ENCODE measurements at places on chromosomes 12 and 14. TPM values are rescaled to one million over a fixed set of nuclear protein-coding genes. Genes with fewer than 3 reads are reported as not detected.

Gene VWF
- total RNA-seq: under 0.01 TPM

Gene TTLL5
- total RNA-seq: 29.6 TPM

Gene SPTB
- under 0.01 TPM for total RNA-seq

DNA sequence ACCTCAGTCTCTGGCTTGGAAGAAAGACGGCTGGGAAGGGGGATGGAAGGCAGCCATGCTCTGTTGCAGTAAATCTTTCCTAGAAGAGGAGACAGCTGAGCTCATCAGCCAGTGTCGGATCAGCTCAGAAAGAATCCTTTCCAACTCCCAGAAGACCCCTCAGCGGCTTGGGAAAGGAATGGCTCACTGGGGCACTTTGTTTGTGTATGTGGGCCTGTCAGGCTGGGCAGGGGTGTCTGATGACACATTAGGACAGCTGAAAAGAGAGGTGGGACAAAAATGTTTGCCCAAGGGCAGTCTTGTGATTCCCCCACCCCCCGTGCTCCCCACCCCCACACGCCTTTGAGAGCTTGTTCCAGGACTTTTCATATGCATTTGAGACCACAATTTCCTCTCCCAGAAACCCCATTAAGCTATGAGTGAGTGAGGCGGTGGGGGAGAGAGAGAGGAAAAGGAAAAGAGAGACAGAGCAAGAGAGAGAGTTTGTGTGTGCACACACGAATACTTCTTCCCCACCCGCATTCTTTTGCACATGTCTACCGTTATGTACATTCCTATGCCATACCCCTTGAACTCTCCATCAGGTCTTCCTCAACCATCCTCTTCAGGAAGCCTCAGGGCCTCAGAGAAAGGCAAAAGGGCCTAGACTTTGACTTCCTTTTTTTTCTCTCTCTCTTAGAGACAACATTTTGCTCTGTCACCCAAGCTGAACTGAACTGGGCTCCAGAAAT, 198.9 kb downstream of the ZFP36L1 start:
- no peak for DNase-seq

DNA sequence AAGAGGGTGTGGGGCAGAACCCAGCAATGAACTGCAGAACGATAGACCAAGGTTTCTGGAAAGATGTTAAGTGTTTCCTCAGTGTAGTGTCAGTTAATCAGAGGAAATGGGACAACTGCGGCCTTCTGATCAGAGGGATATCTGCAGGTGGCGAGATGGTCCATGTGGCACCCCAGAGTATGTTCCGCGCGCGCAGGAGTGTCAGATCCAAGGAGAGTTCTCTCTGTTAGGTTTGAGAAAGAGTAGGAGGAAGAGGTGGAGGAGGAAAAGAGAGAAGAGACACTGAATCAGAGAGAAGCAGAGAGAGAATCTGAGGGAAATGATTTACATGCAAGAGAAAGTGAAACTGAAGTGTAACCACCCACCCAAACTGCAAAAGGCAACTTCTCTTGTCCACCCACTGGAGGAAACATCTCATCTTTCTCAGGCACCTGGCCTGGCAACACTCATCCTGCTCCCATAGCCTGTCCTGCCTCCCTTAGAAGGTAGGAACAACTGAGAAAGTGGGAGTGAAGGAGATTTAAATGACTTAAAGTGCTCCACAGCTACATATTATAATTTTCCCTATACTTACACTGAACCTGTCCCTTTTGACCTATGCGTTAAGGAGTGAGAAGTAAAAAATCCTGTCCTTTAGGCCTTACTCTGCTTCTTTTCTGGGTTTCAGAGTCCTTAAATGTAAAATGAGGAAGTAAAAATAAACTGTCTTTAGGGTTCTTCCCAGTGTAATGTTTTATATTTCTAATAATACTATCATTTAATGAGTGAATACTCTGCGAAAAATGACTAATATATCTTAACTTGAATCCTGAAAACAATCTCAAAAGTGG, 6.8 kb upstream of the TESPA1 start:
- DNase-seq: no peak

GRCh38 chr12:41944216-41944615, 200.5 kb downstream of the GXYLT1 start:
- peak; percentile 72 for DNase-seq

GRCh38 chr12:108191938-108192337, 62.9 kb downstream of the WSCD2 start:
- no peak for DNase-seq

DNA sequence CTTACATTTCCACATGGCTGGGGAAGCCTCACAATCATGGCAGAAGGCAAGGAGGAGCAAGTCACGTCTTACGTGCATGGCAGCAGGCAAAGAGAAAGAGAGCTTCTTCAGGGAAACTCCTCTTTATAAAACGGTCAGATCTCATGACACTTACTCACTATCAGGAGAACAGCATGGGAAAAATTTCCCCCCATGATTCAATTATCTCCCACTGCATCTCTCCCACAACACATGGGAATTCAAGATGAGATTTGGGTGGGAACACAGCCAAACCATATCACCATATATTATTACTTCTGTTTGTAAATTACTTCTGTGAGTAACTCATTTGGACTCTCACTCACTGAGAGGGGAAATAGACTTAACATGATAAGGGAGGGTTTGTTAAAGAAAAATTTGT, 1496.8 kb upstream of the TMEM132C start:
- DNase-seq: no peak

DNA sequence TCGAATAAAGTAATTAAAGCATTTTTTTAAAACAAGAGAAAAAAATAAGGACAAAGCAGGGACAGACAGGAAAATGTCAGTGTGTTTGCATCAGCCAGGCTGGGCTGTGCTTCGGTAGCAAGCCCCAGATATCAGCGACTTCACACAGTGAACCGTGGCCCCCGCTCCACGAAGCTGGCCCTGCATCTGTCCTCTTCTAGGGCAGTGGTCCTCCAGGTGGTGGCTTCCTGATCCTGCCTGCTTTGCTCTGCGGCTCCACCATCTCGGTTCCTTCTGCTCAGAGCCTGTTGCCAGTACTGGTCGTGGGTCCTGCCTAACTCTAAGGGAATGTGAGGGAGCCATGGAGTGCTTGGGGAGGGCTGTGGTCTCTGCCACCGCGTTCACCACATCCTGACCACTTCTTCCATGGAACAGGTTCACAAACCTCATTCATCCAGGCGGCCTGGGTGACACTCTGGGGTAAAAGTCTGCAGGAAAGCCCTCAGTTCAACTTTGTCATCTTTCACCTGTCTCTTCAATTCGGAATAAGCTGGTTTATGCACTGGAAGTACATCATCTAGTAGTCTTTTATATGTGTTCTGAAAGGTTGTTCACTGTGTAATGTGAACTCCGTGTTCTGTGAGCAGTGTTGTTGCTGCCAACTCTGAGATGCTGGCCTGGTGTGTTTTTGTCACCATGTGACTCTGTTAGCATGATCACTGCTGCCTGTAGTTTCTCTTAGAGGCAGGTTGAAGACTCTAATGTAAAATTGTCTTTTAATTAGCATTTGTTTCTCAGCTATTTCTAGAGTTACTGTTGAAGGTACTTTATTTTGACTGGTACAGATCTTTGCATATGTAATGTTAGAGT, 47.9 kb downstream of the ANKRD9 start:
- no peak for DNase-seq

DNA sequence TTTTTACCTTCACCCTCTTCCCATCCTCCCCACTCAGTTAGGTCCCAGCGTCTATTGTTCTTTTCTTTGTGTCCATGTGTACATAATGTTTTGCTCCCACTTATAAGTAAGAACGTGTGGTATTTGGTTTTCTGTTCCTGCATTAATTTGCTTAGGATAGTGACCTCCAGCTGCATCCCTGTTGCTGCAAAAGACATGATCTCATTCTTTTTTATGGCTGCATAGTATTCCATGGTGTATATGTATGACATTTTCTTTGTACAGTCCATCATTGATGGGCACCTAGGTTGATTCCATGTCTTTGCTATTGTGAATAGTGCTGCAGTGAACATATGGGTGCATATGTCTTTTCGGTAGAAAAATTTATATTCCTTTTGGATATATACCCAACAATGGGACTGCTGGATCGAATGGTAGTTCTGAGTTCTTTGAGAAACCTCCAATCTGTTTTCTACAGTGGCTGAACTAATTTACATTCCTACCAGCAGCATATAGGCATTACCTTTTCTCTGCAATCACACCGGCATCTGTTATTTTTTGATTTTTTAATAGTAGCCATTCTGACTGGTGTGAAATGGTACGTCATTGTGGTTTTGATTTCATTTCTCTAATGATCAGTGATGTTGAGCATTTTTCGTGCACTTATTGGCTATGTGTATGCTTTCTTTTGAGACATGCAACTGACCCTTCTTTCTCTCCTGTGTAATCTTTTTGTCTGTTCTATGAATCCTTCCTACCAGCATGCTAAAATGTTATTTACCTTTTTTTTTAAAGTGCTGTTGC, 279.7 kb upstream of the AMIGO2 start:
- DNase-seq: no peak

- no peak for DNase-seq
Observed at GRCh38 chr14:92615451-92615850, 101.9 kb downstream of the RIN3 start.

DNA sequence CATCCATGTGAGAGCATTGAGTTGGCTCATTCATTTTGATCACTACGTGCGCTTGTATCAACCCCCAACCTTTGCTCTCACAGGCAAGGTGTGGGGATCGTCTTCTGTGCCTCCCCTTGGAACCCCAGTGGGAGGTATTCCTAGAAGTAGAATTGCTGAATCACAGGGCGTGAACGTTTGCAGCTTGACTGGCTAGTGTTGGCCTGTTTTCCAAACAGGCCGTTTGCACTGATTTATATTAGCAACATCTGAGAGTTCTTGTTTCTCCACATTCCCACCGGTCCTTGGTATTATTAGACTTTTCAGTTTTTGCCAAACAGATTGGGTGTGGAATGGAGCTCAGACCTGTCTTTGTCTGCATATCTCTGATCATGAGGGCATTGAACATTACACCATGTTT, 288.6 kb upstream of the PWP1 start:
- DNase-seq: no peak

DNA sequence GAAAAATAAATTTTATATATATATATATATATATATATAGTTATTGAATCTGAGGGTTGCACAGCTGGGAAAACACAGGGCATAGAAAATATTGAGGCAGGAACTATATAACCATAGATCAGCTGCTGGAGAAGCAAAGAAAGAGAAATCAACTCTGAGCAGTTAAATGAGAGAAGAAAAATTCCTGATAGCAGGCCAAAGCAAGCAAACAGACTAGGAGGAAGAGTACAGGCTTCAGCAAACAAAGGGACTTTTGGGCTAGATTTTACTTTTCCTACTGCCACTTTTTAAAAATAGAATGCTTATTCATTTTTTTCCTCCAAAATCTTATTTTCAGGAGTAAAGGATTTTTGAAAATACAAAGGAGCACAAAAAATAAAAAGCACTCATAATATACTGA, 216.0 kb upstream of the PRKD1 start:
- no peak for DNase-seq

DNA sequence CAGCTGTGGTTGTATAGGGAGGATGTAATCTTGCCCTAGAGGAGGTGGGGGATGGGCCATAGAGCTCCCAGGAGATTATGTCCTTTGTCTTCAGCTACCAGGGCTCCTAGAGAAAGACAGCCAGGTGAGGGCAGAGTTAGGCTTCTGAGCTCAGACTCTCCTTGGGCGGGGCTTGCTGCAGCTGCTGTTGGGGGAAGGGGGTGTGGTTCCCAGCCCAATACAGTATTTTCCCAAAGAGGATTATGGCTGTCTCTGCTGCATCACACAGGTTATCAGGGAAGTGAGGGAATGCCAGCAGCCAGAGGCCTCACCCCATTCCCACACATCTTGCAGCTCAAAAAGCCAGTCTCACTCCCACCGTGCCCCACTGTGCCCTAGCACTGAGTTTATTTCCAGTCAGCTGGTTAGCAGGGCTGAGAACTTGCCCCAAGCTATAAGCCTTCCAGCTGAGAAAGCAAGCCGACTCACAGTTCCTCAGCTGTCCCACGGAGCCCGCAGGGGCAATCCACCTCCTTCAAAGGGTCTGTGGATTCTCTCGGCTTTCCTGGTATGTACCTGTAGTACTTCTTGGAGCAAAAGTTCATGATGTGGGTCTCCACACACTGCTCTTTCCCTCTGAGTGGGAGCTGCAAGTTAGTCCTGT, 217.3 kb upstream of the CPNE8 start:
- no peak for DNase-seq

- DNase-seq: no peak
Observed at GRCh38 chr14:68282479-68283377, 463.1 kb downstream of the RAD51B start.

DNA sequence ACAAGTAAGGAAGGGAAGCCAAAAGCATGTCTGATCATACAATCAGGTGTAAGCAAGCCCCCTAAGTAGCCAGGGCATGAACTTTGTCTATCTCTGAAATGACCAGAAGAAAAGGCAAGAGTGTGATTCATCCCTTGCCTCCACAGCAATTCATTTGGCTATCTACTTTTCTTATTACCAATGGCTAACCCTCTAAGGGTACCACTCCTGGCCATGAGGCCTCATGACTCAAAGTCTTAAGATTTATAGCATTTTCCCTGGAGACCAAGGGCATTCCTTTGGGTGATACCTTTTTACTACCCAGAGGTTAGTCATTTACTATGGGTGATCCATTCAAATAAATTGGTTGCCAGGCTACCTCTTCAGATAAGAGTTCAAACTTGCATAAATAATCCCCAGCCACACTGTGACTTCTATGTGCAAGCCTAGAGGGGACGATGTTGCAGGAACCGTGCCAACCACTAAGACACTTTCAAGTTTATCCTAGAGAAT, 1.5 kb upstream of the LGALS3 start:
- DNase-seq: peak; percentile 54

- no peak for DNase-seq
Observed at GRCh38 chr14:32028599-32028998, 48.5 kb upstream of the ARHGAP5 start.

GRCh38 chr12:49293056-49293956, 1.6 kb upstream of the PRPH start:
- no peak for DNase-seq

DNA sequence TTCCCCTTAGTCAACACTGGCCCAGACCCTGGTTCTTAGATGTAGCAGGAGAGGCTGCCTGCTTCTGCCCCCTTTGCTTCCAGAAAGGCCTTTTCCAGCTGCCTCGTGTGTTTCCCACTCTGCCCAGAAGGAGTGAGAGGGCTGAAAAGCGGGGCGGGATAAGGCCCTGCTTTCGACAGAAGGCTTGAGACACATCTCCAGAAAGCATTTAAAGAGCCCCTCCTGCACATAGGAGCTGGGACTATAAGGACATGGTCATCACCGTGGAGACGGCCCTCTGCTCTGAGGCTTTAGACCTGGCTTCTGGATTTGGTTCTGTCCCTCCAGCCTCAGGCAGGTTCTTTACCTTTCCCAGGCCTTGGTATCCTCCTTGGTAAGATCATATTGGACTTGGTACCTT, 11.9 kb downstream of the CALM1 start:
- DNase-seq: no peak

DNA sequence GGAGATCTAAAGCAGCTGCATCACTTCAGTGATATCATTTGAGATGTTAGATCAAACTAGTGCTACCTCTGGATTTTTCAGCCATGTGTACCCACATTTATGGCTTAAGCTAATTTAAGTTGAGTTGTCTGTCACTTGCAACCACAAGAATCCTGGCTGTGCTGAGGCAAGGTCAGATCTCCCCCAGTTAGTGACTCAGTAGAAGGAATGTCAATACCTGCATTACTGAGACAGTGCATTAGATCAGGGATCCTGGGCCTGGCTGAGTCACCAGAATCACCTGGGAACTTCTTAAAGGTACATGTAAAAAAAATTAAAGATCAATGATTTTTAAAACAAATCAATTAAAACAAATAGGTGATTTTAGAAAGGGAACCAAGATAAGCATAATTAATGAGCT, 84.6 kb upstream of the GRIN2B start:
- no peak for DNase-seq

Data from fibroblast of villous mesenchyme (primary cell).